ENCODE measurements at places on chromosomes 1 and 21.

DNA sequence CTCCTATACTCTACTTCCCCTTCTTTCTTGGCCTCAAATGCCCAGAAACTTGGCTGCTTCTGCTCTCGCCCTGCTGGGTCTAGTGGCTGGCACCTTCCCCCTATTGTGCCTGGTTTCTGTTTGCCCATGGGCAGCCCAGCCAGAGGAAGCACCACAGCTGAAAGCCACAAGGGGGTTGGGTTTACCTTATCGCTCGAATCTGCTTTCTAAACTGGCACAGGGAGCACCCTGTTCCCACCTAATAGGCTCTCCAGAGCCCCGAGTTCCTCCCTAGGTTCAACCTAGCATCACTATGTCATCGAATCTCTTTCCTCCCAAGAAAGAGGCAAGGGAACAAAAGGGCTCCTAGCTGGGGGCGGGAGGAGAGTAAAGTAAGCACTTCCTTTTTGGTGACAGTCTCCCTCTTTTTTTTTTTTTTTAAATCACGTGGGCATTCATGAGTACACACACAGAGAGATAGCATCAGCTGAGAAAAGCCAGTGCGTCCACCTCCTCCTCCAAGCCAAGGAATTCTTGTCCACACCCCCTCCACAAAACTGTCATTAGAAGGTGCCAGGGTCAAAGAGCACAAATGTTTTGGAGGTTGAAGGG is 72.8 kb downstream of the PLEKHA6 start:
- H3K4me3 ChIP-seq: peak overlapping the region; percentile 65
- H3K36me3 ChIP-seq: no peaks in the 10 kb centered on the region
- peak overlapping the region; percentile 68 for H3K27ac ChIP-seq
- H3K4me1 ChIP-seq: peaks cover 20% of the 10 kb centered on the region

DNA sequence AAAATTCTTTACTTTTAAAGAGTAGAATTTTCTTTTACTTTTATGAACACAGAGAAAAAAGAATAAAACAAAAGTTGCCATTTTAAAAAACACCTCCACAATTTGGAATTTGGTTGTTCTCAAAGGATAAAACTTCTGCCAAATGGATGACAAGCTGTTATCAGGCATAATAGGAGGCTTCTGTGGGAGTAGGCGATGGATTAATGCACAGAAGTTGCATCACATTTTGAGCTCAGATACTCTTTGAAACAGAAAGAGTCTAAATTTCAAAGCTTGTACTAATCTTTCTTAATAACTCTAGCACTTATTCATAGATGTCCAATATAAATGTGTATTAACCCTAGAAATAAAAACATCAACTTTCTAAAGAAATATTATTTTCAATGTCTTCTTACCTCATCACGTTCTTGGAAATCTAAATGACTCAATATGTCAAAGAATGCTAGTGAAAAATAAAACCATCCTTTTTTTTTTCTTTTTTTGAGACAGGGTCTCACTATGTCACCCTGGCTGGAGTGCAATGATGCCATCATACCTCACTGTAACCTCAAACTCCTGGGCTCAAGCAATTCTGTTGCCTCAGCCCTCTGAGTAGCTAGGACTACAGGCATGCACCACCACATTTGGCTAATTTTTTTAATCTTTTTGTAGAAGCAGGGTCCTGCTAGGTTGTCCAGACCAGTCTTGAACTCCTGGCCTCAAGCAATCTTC is 112.8 kb upstream of the USP25 start:
- H3K27ac ChIP-seq: no peak overlapping the region
- no peak for DNase-seq
- no peaks in the 10 kb centered on the region for H3K36me3 ChIP-seq
- H3K4me1 ChIP-seq: no peaks in the 10 kb centered on the region
- no peaks in the 10 kb centered on the region for H3K27me3 ChIP-seq

GRCh38 chr1:87117761-87118368 is 203.4 kb downstream of the HS2ST1 start:
- H3K27ac ChIP-seq: no peak overlapping the region
- no peaks in the 10 kb centered on the region for H3K36me3 ChIP-seq
- H3K4me3 ChIP-seq: no peak overlapping the region
- no peaks in the 10 kb centered on the region for H3K4me1 ChIP-seq

GRCh38 chr1:21843208-21843607 is 31.1 kb downstream of the LDLRAD2 start:
- no peak overlapping the region for H3K4me3 ChIP-seq
- no peaks in the 10 kb centered on the region for H3K36me3 ChIP-seq
- no peaks in the 10 kb centered on the region for H3K4me1 ChIP-seq
- H3K27me3 ChIP-seq: no peaks in the 10 kb centered on the region

- H3K4me1 ChIP-seq: peaks cover 45% of the 10 kb centered on the region
- DNase-seq: no peak
- peak overlapping the region; percentile 22 for H3K27ac ChIP-seq
- peaks cover 7% of the 10 kb centered on the region for H3K36me3 ChIP-seq
- no peaks in the 10 kb centered on the region for H3K27me3 ChIP-seq
- H3K4me3 ChIP-seq: peak overlapping the region; percentile 93
These were observed 1.8 kb downstream of the SH3GLB1 start for GRCh38 chr1:86706018-86706635.

- H3K4me3 ChIP-seq: peak within 1 kb of the TSS; percentile 72
- peak; percentile 17 for DNase-seq
- no peak within 1 kb of the TSS for H3K27ac ChIP-seq
- H3K27me3 ChIP-seq: peaks cover 56% of the 10 kb centered on the region
- H3K36me3 ChIP-seq: no peaks in the 10 kb centered on the region
These were observed at the start of gene HUNK for GRCh38 chr21:31872452-31873274. Gene HUNK, plus strand, starts transcription at chr21:31873020. Its CDS starts 655 bp downstream, at chr21:31873675.

DNA sequence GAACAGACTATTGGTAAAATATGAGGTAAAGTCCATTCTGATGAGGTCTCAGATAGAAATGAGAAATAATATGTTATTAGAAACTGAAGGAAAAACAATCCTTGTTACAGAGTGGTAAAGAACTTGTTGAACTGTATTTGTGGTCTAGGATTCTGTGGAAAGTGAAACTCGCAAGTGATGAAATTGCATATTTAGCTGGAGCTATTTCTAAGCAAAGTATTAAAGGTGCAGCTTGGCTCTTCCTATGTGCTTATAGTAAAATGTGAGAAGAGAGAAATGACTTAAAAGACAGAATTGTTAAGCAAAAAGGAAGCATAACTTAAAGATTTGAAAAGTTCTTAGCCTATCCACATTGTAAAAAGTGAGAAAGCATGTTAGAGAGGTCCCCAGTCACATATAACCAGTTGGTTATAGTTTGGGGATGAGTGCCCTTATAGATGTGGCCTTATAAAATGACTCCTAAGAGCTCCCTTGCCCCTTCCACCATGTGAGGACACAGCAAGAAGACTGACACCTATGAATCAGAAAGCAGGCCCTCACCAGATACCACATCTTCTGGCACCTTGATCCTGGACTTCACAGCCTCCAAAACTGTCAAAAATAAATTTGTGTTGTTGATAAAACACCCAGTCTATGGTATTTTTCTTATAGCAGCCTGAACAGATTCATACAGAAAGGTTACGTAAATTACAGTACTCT is 24.8 kb downstream of the PHTF1 start:
- H3K4me3 ChIP-seq: no peak overlapping the region
- no peaks in the 10 kb centered on the region for H3K27me3 ChIP-seq
- H3K36me3 ChIP-seq: no peaks in the 10 kb centered on the region
- H3K4me1 ChIP-seq: peaks cover 3% of the 10 kb centered on the region
- no peak for DNase-seq

DNA sequence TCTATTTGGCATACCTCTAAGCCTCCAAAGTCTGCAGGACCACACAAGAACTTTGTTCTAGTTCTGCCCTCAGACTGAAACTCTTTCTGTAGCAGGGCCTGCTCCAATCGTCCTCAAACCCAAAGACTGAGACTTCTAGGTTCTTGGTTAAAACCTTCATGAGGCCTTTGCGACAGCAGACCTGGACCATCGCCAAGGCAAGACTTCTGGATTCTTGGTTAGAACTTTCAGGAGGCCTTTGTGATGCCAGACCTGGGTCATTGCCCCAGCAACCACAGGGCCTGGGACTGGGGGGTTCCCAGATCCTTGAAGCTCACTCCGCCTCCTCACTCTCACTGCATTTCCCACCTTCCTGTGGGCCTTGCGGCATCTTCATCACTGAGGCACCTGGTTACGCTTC is at the start of gene ATP1A4:
TSS of gene ATP1A4 (plus strand) at position 301 of the 400 bp plus-strand sequence. CDS start 438 bp downstream, outside the sequence.
- no peaks in the 10 kb centered on the region for H3K4me1 ChIP-seq
- DNase-seq: no peak
- no peaks in the 10 kb centered on the region for H3K36me3 ChIP-seq
- no peaks in the 10 kb centered on the region for H3K27me3 ChIP-seq
- H3K4me3 ChIP-seq: no peak within 1 kb of the TSS
- no peak within 1 kb of the TSS for H3K27ac ChIP-seq

- no peak overlapping the region for H3K27ac ChIP-seq
- H3K4me1 ChIP-seq: peaks cover 21% of the 10 kb centered on the region
- H3K4me3 ChIP-seq: peak overlapping the region; percentile 48
- H3K36me3 ChIP-seq: no peaks in the 10 kb centered on the region
These were observed 66.6 kb downstream of the SYT2 start for GRCh38 chr1:202643397-202644218.

- no peaks in the 10 kb centered on the region for H3K36me3 ChIP-seq
- DNase-seq: no peak
- H3K4me1 ChIP-seq: no peaks in the 10 kb centered on the region
- no peak overlapping the region for H3K4me3 ChIP-seq
These were observed 13.6 kb upstream of the LYPLAL1 start for GRCh38 chr1:219159946-219160645.

GRCh38 chr1:4071653-4072052 is 171.6 kb upstream of the C1orf174 start:
- no peaks in the 10 kb centered on the region for H3K36me3 ChIP-seq
- no peak overlapping the region for H3K27ac ChIP-seq
- H3K4me3 ChIP-seq: no peak overlapping the region
- no peaks in the 10 kb centered on the region for H3K4me1 ChIP-seq
- no peak for DNase-seq

GRCh38 chr1:16218674-16219071 is 6.2 kb upstream of the ARHGEF19 start:
- H3K27ac ChIP-seq: no peak overlapping the region
- H3K4me1 ChIP-seq: peaks cover 17% of the 10 kb centered on the region
- H3K4me3 ChIP-seq: no peak overlapping the region

DNA sequence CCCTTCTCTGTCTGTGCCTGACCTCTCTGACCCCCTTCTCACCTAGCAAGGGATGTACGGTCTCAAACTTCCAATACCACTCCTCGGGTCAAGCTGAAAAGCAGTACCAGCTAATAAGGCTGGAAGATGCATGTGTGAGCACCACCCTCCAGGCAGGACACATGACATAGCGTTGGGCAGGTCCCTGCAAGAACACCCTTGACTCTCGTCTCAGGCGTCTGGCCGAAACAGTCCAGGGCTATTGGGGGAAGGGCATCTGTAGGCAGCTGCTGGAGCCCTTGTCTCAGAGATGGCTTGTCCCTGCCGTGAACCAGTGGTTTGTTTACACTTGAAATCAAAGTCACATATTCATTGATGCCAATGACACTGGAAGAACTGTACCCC is 56.5 kb downstream of the CD46 start:
- peak overlapping the region; percentile 44 for H3K27ac ChIP-seq
- DNase-seq: no peak
- H3K36me3 ChIP-seq: peaks cover 29% of the 10 kb centered on the region

DNA sequence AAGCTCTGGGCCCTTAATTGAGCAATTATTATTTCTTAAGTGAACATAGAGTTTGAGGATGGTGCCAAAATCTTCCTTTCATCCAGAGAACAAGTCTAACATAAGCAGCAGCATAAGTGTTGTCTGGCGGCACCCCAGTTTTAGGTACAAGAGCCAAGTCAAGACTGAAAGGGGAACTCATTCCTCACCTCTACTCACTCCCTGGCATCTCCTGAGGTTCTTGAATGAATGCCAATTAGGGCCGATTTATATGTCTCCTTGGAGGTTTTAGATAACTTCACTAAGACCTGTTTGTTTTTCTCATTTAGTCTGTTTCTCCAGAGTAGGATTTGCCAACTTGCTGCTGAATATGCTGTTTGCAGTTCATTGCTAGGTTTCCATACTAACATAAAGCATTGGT is 42.6 kb upstream of the ADGRL2 start:
- H3K27me3 ChIP-seq: no peaks in the 10 kb centered on the region
- H3K27ac ChIP-seq: no peak overlapping the region
- H3K4me3 ChIP-seq: no peak overlapping the region
- no peak for DNase-seq

DNA sequence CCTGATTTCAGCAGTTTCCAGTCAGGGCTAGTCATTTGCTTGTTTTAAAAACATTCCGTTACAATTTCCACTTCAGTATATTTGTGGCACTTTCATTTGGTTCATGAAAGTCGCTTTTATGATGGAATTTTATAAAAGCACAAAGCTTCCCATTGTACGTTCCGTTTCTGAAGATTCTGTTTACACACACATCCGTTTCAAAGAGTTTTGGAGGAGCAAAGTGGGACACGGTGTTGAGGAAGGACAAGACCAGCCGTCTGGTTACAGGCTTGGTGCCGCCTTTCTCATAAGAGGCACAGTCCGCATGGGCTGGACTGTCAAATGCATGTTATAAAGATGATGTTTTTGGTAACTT is 60.3 kb downstream of the FAAP20 start:
- no peak for DNase-seq
- no peak overlapping the region for H3K4me3 ChIP-seq
- H3K27me3 ChIP-seq: no peaks in the 10 kb centered on the region
- H3K4me1 ChIP-seq: peaks cover 12% of the 10 kb centered on the region
- no peaks in the 10 kb centered on the region for H3K36me3 ChIP-seq

GRCh38 chr1:10936998-10937901 is 75.2 kb upstream of the TARDBP start:
- H3K27ac ChIP-seq: no peak overlapping the region
- peaks cover 40% of the 10 kb centered on the region for H3K4me1 ChIP-seq
- H3K27me3 ChIP-seq: peaks cover 18% of the 10 kb centered on the region
- DNase-seq: no peak

GRCh38 chr1:87760654-87761053 is 432.0 kb downstream of the LMO4 start:
- H3K27ac ChIP-seq: no peak overlapping the region
- H3K36me3 ChIP-seq: no peaks in the 10 kb centered on the region
- H3K27me3 ChIP-seq: no peaks in the 10 kb centered on the region
- H3K4me3 ChIP-seq: no peak overlapping the region
- DNase-seq: no peak

GRCh38 chr1:41738006-41738405 is 180.7 kb downstream of the HIVEP3 start:
- H3K27me3 ChIP-seq: no peaks in the 10 kb centered on the region
- peak overlapping the region; percentile 98 for H3K27ac ChIP-seq
- H3K36me3 ChIP-seq: no peaks in the 10 kb centered on the region
- DNase-seq: no peak

DNA sequence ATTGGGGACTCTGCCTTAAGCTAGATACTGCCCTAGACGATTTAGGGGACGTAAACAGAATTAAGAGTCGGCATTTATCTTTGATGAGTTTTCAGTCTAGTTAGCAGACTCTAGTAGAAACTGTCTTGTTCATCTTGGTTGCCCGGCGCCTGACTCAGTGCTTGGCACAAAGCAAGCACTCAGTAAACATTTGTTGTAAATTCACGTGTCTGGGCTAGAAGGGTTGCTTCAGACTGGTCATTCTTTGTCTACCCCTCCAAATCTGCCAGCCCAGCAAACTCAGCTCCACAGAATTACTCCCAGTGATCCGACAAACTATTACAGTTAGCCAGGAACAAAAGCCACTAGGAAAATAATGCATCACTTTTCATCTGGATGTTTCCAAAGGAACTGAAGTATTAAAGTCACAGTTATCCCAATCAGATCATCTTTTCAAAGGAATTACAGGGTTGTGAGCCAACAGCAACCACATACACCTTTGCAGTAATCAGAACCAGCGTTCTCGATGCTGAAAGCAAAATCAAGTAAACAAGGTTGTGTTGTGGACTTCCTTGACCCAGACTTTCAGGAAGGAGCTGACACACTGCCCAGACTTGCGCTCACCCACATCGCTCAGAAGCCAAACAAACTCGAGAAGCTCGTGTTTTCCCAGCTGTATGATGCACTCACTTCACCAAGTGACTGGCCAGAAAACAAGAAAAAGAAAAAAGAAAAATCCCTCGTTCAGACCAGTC is 66.5 kb upstream of the GADD45A start:
- H3K27ac ChIP-seq: no peak overlapping the region
- H3K27me3 ChIP-seq: peaks cover 8% of the 10 kb centered on the region
- no peaks in the 10 kb centered on the region for H3K4me1 ChIP-seq
- no peaks in the 10 kb centered on the region for H3K36me3 ChIP-seq
